ENCODE measurements at places on chromosomes 3 and 15.

DNA sequence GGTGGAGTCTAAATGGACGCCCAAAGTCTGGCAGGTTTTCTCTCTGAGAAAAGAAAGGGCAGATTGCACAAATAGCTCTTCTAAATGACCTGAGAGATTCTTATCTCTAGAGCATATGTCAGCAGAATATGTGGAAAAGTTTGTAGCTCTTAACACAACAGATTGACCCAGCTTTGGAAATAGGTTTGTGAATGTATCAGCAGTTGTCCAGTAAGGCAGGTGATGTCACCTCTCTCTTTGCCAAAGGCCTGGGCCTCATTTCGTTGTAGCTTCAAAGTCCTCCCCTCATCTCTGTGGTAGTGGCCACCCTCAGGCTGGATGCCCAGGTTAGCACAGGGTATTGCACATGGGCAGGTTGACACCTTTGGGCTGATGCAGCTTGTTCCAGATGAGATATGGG is 36.0 kb downstream of the PDIA5 start:
- no peak for DNase-seq

GRCh38 chr15:100457201-100457600 is 71.5 kb downstream of the CERS3 start:
- no peak for DNase-seq

DNA sequence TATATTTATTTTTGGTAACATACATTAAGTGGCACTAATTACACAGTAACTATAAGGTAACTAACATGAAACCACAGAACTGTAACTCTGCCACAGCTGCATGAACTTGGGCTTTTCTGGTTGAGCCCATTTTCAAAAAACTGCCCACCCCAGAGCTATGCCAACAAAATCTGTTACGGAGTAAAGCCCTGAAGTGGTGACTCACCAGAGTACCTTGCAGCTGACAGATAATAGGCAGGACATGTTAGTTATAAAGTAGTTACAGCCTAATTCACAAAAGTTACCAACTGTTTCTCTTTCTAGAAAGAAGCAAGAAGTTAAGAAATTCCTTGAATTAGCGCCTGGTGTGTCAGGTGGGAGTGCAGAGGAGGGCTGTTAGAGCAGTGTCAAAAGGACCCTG is 1.5 kb upstream of the GPX1 start:
- DNase-seq: no peak

- DNase-seq: peak; percentile 40
Observed at GRCh38 chr3:43477600-43477999, 144.2 kb downstream of the ANO10 start.

GRCh38 chr3:71584394-71585011 is 975 bp upstream of the FOXP1 start:
- peak; percentile 64 for DNase-seq

GRCh38 chr3:22895671-22896070 is 307.5 kb upstream of the UBE2E2 start:
- DNase-seq: no peak

DNA sequence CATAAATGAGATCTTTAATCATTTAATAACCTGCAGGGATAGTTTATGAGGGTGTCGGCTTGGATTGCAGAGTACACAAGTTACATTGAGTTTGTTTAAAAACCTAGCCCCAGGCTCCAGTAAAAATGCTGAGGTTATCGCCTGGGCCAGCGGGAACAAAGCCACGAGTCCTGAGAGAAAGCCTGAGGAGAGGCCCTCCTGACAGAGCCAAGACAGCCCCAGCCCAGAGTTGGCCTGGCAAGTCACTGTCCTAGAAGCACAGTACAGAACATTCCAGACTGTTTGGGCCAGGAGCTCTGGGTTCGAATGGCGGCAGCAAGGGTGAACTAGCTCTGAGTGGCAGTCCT is 32.4 kb downstream of the SEC61A1 start:
- DNase-seq: no peak

DNA sequence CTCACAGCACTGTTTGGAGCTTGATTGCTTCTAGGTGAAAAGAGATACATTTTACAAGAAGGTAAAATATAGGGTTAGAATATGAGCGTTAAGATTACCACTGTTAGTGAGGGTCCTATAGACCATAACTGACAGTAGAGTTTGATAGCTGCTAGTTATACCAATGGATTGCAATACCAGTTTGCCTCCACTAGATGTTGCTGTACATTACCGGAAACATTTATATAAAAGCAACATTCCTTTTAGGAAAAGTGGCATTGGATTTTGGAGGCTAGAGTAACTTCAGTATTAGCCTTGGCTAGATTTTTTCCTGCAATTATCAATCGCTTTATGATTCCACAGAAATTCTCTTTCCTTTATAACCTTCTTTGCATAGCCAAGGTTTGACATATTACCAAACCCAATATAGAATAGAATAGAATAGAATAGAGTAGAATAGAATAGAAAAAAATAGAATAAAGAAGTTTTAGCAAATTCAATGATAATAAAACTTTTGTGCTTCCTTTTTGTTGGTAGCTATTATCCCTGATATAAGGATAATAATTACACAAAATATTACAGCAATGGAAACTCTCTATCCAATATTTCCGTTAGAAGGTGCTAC is 1093.6 kb upstream of the ALCAM start:
- no peak for DNase-seq

DNA sequence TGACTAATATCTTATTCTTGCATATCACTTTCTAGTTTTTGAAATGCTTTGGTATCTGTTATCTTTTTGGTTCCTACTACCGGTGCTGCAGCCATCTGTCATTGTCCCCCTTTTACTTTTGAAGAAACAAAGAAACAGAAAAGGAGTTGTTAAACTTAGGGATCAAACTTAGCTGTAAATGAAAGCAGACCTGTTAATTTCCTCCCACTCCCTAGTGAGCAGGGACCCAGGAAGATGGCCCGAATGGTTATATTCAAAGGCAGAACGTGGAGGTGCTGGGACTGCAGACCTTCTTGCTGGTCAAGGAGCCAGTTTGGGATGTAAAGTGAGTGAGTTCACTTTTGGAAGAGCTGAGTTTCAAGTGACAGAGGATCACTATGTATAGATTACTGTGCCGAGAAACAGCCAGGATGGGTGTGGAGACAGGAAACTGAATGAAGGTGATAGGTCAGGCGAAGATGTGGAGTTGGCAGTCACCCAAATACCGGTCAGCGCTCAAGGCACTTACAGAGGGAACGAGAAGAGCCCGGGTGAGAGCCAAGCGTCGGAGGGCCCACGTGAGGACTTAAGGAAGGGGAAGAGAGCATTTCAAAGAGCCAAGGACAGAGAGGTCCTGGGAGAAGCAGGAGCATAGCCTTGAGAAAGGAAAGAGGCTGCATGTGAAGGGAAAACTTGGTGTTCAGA is 20.1 kb downstream of the KBTBD8 start:
- DNase-seq: no peak

- DNase-seq: no peak
Observed at GRCh38 chr15:37940876-37941275, 6.4 kb downstream of the TMCO5A start.

- no peak for DNase-seq
Observed at GRCh38 chr3:76039431-76039830, 254.1 kb upstream of the ZNF717 start.

- DNase-seq: no peak
Observed at GRCh38 chr3:20405744-20406143, 219.7 kb upstream of the SGO1 start.

DNA sequence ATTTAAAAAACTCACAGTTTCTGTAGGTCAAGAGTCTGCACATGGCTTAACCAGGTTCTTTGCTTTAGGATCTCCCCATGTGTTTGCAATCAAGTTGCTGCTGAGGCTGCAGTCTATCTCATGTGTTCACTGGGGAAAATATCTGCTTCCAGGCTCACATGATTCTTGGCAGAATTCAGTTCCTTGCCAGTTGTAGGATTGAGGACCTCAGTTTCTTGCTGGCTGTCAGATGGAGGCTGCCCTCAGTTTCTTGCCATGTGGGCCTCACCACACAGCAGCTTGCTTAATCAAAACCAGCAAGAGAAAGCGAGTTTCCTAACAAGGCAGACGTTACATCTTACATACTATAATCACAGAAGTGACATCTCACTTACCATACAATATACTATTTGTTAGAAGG is 10.0 kb upstream of the TBC1D5 start:
- DNase-seq: no peak

- DNase-seq: no peak
Observed at GRCh38 chr15:55770806-55771205, 27.9 kb upstream of the PRTG start.

DNA sequence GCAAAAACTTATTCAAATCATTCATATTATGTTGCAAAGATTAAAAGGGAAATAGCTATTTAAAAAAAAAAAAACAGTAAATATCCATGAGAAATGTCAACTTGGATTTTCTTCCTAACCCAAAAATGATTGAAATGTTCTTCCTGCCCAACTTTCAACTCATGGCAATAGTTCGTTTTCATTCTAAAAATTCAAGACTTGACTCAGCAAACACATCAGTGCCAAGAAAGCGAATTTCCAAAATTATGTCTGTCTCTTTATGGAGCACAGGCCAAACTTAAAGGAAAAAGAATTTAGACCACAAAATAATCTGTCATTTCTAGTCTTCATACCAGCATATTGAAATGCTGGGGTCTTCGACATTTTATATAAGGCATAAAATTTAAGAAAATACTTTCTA is 63.7 kb downstream of the MAGI1 start:
- DNase-seq: no peak
